ENCODE measurements at places on chromosomes 3 and 15.

- no peak for DNase-seq
Measured at GRCh38 chr15:58932710-58933280, 684 bp downstream of the SLTM start.

DNA sequence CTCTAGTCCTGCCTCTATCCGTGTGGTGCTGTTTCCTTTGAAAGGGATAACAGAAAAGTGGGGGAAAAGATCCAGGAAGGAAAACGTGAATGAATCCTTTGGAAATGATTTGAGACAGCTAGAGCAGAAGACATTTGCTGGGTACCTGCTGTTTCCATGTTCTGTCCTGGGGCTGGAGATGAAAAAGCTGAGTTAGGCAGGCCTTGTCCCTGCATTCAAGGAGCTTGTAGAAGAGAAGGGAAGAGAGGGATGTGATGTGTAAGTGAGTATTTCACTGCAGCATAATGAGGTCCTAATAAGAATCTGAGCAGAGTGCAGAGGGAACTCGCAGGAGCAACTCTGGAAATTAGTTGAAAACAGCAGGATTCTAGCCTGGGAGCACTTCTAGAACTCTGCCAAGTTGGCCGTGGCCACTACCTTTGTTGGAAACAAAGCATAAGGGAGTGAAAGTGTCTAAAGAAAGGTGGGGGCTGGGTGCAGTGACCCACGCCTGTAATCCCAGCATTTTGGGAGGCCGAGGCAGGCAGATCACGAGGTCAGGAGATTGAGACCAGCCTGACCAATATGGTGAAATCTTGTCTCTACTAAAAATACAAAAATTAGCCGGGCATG, 13.8 kb upstream of the SEMA4B start:
- no peak for DNase-seq

GRCh38 chr3:158407844-158408517, 163.0 kb upstream of the MLF1 start:
- DNase-seq: no peak

DNA sequence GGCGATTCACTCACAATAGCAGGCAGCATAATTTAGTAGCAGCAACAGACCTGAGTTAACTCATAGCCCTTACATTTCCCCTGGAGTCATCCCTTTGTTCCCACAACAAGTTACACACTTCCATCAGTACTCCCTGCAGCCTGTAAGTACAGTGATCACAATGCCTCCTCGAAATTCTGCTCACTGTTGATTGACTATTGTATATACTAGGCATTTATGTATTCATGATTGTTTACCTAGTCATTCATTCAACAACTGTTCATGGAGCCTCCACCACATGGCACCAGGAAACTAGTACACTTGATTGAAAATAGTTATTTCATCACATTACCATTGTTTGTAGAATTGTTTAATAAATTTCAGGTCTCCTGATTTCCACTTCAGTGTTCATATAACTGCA, 71.4 kb upstream of the P3H2 start:
- no peak for DNase-seq

DNA sequence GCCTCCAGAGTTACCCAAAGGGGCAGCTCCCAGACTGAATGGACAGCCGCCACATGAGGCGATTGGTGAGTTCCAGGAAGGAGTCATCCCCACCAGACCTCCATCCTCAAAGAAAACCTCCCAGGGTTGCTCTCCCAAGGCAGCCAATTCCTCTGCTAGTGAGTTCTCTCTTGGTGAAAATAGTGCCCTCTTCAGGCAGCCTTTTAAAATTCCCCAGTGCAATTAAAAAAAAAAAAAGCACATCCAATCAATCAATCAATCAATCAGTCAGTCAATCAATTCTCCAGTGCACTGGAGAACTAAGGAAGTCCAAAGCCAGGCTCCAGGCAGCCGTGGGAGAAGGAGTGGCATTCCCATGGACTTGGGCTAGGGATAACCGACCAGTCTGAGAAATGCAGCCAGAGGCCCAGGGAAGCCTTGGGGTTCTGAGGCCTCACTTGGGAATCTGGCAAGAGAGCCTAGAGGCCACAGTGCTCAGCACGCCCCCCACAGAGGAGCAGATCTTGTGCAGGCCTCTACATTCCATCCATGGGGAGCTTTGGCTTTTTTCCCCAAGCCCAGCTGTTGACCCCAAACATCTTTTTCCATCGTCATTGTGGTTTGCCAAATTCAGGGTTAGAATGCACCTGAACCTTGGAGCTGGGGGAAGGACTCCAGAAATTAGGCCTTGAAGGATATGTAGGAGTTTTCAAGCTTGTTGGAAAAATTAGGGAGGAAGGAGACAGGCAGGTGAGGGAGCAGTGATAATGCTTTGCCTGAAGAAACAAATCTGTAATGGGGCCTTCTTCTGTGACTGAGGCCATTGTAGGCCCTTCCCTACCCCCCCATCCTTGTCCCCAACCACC, 4.8 kb downstream of the PAQR5 start:
- DNase-seq: no peak

- DNase-seq: no peak
Measured at GRCh38 chr15:39963786-39964185, 29.9 kb downstream of the EIF2AK4 start.

DNA sequence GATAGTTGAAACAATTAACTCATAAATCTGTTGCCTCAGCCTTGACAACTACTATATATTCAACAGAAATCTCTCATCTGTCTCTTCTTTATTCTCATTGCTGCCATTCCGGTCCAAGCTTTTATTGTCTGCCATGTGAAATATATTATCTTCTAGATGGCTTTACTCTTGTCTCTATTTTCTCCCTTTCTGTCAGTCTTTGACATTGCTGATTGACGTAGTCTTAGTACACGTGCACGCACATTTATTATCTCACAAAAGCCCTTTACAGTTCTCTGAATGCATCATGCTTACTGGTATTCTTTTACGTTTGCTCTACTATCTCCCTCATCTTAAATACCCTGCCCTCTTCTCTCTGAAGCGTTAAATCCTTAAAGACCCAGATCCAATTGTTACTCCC, 5.6 kb downstream of the PDIA3 start:
- DNase-seq: no peak

- no peak for DNase-seq
Measured at GRCh38 chr3:71430941-71431552, 152.5 kb downstream of the FOXP1 start.

DNA sequence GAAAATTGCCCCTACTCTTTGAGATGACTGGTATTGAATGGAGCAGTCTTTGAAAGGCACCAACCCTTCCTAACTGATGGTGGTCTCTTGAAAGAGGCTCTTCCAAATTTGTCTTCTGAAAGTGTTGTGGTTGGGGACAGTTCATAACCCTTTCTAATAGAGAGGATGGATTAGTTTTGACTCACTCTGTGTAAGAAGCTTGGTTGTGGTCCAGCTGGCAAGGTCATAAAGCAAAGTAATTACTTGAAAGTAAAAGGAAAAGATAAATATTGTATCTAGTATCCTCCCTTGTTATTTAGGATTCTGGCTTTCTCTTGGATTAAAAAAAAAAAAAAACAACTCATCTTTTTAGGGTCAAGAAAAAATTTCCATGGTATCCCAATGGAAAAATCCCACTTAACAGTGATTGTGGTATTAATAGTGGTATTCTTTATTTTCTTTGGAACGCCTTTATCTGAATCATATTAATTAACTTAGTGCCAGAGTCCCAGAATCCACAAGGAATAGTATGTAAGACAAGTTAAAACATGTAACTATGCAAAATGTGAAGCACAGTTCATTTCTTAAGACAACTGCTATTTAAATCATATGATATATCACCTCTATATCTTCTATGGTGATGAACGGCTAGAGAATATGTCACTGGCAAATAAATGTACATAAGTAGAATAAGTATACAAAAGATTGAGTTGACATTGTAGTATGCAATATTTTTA, 469.3 kb upstream of the CDIN1 start:
- DNase-seq: no peak

Measured in activated CD8-positive, alpha-beta memory T cell treated with anti-CD3 and anti-CD28 coated beads for 1 hour (primary cell).